ENCODE measurements at places on chromosomes 3 and 15.

- H3K36me3 ChIP-seq, result no peaks in the 10 kb centered on the region
- H3K27me3 ChIP-seq, result no peaks in the 10 kb centered on the region
- DNase-seq, result peak; percentile 89
- peak overlapping the region; percentile 81 for H3K27ac ChIP-seq
- peaks cover 18% of the 10 kb centered on the region for H3K4me1 ChIP-seq
- peak overlapping the region; percentile 51 for H3K4me3 ChIP-seq
Measured at GRCh38 chr15:90059208-90059985, 42.9 kb downstream of the IDH2 start.

DNA sequence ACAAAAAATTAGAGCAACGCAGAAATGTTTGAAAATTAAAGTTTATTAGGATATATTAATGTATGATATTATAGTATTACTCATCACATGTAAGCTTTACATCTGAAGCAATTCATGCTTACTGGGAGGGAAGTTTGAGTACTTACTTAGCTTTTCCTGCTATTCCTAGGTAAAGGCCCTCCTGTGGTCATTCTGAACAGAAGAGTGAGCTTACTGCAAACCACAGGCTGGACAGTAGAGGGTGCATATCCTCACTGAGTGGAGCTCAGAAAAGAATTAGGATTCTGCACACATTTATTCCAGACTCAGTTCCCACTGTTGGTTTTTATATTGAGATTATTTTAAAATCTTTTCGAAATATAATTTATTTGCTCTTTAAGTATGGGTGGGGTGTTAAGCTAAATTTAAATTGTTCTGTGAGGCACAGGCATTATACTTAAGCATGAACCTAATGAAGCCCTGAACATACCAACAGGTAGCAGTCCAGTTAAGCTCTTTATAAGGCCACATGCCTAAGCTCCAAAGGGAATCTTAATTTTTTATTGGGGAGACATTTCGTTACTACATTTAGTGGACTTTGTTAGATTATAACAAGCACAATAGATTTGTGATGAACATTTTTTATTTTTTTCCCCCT lies 10.2 kb downstream of the MRPS22 start:
- H3K4me3 ChIP-seq, result no peak overlapping the region
- peaks cover 30% of the 10 kb centered on the region for H3K4me1 ChIP-seq
- no peaks in the 10 kb centered on the region for H3K27me3 ChIP-seq
- DNase-seq, result no peak
- no peak overlapping the region for H3K27ac ChIP-seq

DNA sequence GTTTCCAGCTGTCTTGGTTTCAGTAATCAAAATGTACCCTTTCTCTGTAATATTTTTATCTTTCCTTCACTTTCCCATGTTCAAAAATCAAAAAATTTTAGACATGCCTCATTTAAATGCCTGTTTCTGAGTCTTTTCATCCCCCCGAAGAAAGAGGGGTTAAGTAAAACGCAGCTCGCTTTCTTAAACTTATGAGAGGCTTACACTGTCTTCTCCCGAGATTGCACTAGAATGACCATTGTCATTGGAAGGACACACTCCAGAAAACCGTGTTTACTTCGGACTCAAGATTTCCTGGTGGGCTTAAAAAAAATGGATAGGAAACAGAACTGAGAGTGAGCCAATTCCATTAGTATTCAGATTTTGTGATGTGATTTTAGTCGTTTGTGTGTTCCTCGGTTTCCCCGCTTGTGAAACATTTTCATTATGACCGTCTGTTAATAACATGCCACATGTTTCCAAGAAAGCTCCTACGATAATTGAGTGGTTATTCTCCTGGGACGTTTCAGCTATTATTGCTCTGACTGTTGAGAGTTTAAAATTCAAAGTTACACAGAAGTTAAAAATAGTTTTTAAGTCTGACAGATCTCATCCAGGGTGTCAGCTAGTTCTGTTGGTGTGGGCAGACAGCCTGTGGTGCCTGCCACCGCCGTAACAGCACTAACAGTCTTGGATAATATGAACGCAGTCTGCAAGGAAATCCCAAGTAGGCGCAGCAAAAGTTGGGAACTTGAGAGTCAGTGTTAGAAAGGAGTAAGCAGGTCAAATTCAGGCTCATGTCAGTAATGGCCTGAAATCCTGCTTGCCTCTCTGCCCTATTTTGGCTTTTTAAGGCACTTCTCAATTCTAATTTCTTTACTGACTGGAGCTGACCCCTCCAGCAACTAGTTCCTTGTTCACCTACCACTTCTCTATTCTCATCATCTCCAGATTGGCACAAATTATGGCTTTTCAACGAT lies 1.5 kb downstream of the CRYBG3 start:
- peak overlapping the region; percentile 95 for H3K4me3 ChIP-seq
- no peak for DNase-seq
- peaks cover 22% of the 10 kb centered on the region for H3K4me1 ChIP-seq
- peak overlapping the region; percentile 70 for H3K27ac ChIP-seq

GRCh38 chr15:52002351-52002750 lies 16.7 kb upstream of the MAPK6 start:
- peak overlapping the region; percentile 19 for H3K4me3 ChIP-seq
- DNase-seq, result no peak
- peaks cover 44% of the 10 kb centered on the region for H3K4me1 ChIP-seq
- peak overlapping the region; percentile 42 for H3K27ac ChIP-seq

DNA sequence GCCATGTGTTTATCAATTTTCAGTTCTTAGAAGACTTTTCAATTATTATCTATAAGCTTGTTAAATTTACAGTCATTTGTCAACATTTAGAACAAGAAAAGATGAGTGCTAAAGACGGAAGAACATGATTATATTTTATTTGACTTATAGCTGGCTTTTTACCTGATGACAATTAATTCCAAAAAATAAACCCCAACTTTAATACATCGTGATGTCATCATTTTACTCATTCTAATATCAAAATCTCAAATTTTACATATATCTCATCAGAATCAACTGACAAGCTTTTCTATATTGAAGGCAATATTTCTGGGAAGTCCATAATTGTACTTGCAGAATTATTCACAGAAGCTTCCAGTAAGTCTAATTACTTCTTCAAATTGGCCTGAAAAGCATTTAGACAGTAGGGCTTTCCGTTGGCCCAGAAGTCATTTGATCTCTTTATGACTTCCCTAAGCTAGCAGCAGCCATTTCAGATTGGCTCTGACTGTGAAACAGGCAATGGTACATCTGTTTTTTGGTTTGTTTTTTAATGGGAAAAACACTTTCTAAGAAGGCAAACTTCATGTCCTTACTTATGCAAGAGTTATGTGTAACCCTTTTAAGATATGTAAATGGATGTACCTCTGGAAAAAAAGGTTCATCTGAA lies 234.7 kb upstream of the PLSCR5 start:
- H3K27me3 ChIP-seq, result no peaks in the 10 kb centered on the region
- no peak overlapping the region for H3K4me3 ChIP-seq
- no peaks in the 10 kb centered on the region for H3K4me1 ChIP-seq
- no peaks in the 10 kb centered on the region for H3K36me3 ChIP-seq
- no peak overlapping the region for H3K27ac ChIP-seq
- DNase-seq, result no peak

DNA sequence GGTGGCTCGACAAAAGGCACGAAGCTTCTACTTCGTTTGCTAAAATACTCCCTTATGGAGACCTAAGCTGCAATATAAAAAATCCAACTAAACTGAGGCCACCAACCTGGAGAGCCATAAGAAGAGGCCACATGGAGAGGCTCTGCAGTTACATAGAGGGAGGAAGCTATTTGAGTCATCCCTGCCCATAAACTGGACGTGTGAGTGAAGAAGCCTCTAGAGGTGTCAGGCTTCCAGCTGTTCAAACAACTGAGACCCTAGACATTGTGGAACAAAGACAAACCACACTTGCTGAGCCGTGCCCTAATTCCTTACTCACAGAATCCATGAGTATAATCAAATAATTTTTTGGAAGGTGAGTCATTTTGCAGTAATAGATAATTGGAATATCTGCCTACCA lies 50.2 kb upstream of the GMNC start:
- no peak for DNase-seq
- no peak overlapping the region for H3K4me3 ChIP-seq
- H3K4me1 ChIP-seq, result no peaks in the 10 kb centered on the region
- no peaks in the 10 kb centered on the region for H3K36me3 ChIP-seq
- H3K27me3 ChIP-seq, result no peaks in the 10 kb centered on the region
- H3K27ac ChIP-seq, result no peak overlapping the region

- H3K4me3 ChIP-seq, result no peak overlapping the region
- no peak for DNase-seq
- H3K36me3 ChIP-seq, result no peaks in the 10 kb centered on the region
- H3K27me3 ChIP-seq, result no peaks in the 10 kb centered on the region
- peaks cover 18% of the 10 kb centered on the region for H3K4me1 ChIP-seq
Measured at GRCh38 chr15:98800437-98801233, 152.3 kb downstream of the IGF1R start.

DNA sequence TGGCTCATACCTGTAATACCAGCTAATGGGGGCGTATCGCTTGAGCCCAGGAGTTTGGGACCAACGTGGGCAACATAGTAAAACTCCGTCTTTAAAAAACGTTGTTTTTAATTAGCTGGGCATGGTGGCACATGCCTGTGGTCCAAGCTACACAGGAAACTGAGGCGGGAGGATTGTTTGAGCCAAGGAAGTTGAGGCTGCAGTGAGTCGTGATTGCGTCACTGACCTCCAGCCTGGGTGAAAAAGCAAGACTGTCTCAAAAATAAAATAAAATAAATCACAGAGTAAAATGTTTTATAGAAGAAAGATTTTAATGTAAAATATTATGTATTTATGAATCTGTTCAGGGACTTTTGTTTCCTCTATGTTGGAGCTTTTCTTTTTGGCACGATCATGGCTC lies 15.3 kb upstream of the STRIT1 start:
- no peak overlapping the region for H3K27ac ChIP-seq
- H3K4me1 ChIP-seq, result no peaks in the 10 kb centered on the region
- peaks cover 2% of the 10 kb centered on the region for H3K27me3 ChIP-seq
- no peak for DNase-seq
- H3K4me3 ChIP-seq, result no peak overlapping the region

- H3K4me1 ChIP-seq, result peaks cover 45% of the 10 kb centered on the region
- no peaks in the 10 kb centered on the region for H3K27me3 ChIP-seq
- peak overlapping the region; percentile 93 for H3K4me3 ChIP-seq
- no peaks in the 10 kb centered on the region for H3K36me3 ChIP-seq
- H3K27ac ChIP-seq, result peak overlapping the region; percentile 95
Measured at GRCh38 chr15:59301527-59301926, 71.1 kb downstream of the MYO1E start.

DNA sequence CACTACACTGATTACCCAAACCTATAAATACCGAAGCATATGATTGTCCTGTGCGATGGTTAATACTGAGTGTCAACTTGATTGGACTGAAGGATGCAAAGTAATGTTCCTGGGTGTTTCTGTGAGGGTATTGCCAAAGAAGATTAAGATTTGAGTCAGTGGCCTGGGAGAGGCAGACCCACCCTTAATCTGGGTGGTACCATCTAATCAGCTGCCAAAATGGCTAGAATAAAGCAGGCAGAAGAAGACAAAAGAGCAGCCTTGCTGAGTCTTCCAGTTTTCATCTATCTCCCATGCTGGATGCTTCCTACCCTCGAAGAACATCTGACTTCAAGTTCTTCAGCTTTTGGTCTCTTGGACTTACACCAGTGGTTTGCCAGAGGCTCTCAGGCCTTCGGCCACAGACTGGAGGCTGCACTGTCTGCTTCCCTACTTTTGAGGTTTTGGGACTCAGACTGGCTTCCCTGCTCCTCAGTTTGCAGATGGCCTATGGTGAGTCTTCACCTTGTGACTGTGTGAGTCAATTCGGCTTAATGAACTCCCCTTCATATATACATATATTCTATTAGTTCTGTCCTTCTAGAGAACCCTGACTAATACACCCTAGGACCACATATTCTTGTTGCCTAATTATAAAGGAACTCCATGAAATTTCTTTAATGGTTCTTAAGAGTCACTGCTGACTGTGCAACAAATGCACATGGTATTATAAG lies 31.7 kb downstream of the CSNK1G1 start:
- H3K27ac ChIP-seq, result no peak overlapping the region
- no peaks in the 10 kb centered on the region for H3K36me3 ChIP-seq
- H3K4me1 ChIP-seq, result peaks cover 17% of the 10 kb centered on the region
- DNase-seq, result no peak
- no peaks in the 10 kb centered on the region for H3K27me3 ChIP-seq

- DNase-seq, result no peak
- no peaks in the 10 kb centered on the region for H3K36me3 ChIP-seq
- no peaks in the 10 kb centered on the region for H3K27me3 ChIP-seq
- no peak overlapping the region for H3K4me3 ChIP-seq
Measured at GRCh38 chr3:144033240-144033589, 61.6 kb downstream of the DIPK2A start.

DNA sequence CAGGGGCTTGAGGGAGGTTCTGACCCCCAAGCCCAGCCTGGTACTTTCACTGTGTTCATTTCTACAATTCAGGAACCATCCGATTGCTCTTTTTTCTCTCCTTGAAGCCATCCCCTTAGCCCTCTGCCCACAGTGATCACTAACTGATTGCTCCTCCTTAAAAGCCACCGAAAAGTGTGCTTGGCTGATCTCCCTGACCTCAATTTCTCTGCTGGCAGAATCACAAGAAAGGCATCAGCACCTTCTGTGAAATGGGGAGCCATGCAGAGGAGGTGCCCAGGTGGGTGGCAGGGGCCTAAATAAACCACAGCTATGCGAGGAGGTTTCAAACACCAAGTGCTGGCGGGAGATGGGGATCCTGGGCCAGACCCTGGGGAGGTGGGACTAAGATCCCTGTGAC lies 56.2 kb downstream of the SRGAP3 start:
- DNase-seq, result no peak
- H3K4me1 ChIP-seq, result no peaks in the 10 kb centered on the region
- H3K27me3 ChIP-seq, result peaks cover 4% of the 10 kb centered on the region
- no peak overlapping the region for H3K27ac ChIP-seq

DNA sequence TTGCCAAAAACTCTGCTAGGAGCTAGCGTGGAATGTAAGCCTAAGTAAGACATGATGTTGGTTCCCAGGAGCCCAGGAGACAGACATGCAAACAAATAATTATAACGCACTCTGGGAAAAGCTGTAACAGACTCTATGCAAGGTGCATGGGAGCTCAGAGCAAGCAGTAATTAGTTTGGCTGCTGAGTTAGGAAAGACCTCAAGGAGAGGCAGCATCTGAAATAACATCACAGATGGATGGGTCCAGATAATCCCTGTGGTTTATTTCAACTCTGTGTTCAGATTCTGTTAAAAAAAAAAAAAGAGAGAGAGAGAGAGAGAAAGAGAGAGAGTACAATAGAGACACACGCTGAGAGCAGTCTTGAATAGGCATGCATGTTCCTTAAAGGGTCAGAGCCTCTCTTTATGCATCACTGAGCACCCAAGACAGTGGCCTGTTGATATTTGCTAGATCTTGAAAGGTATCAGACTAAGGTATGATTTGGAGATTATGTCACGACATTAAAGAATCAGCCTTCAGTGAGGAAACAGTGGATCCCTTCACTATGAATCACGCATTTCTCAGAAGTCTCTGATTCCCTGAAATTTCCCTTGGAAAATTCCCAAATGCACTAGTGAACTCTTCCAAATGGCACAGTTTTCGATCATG lies 124.4 kb upstream of the LIPC start:
- no peaks in the 10 kb centered on the region for H3K36me3 ChIP-seq
- peaks cover 7% of the 10 kb centered on the region for H3K4me1 ChIP-seq
- H3K27ac ChIP-seq, result no peak overlapping the region
- no peaks in the 10 kb centered on the region for H3K27me3 ChIP-seq

DNA sequence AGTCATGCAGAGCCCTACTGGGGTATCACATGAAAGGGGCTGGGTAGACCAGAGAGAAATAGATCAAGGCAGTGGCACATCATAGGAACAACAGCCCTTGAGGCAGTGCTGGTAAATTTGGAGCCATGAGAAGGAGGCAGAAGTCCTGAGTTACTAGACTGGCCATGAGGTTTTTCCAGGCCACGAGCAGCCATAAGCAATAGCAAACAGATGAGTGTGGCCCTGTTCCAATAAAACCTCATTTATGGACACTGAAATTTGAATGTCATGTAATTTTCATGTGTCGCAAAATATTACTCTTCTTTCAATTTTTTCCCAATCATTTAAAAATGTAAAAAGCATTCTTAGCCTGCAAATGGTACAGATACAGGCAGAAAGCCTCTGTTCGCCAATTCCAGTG lies 28.1 kb upstream of the LRRN1 start:
- H3K27me3 ChIP-seq, result no peaks in the 10 kb centered on the region
- H3K36me3 ChIP-seq, result peaks cover 4% of the 10 kb centered on the region
- no peak overlapping the region for H3K4me3 ChIP-seq

Measured in natural killer cell treated with Interleukin-12 subunit alpha and Interleukin-12 subunit beta and Interleukin-15 and Interleukin-18, amount 100 ng/mL, for 72 hours (primary cell).